Stromal cell of bone marrow (primary cell): ENCODE measurements at places on chromosomes 12 and 14.

DNA sequence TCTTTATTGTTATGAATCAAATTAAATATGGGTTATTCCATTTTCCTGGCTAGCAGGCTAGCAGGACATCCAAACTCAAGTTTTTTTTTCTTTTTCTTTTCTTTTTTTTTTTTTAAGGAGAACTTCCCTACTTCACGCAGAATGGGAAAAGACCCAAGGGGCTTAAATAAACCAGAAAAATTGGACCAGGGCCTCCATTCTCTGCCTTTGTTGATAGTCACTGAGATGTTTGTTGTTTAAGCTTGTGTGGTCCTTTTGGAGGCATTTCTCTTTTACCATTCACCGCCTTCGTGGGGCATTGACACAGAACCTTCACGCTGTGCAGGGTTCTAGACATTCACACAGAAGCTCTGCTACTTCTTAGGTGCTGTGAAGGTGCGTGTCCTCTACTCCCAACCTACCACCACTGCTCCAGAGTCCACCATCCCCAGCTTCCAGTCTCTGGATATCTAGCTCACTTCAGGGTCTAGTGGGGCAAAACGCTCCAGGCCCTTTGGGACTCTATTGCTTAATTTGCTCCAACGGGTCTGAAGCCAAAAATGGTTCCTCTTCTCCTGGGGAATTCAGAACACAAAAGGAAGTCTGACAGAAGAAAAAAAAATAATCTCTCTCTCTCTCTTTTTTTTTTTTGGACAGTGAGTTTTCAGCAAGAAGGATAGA lies 301.3 kb downstream of the AEBP2 start:
- no peak for DNase-seq

DNA sequence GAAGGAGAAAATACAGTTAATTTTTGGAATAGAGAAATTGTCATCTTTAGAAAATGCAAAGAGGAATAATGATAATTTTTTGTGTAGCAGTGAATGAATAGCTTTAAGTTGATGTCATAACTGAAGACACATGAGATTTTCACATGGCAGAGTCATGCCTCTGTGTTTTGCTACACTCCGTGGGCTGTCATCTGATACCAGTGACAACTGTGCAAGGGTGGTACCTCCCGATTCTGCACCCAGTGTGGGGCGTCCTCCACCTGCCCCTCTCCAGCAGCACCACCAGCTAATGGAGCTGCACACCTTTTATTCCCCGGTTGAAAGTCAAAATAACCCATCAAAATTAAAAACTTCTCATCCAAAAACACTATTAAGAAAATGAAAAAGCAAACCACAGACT lies 47.2 kb downstream of the ANKRD9 start:
- no peak for DNase-seq

DNA sequence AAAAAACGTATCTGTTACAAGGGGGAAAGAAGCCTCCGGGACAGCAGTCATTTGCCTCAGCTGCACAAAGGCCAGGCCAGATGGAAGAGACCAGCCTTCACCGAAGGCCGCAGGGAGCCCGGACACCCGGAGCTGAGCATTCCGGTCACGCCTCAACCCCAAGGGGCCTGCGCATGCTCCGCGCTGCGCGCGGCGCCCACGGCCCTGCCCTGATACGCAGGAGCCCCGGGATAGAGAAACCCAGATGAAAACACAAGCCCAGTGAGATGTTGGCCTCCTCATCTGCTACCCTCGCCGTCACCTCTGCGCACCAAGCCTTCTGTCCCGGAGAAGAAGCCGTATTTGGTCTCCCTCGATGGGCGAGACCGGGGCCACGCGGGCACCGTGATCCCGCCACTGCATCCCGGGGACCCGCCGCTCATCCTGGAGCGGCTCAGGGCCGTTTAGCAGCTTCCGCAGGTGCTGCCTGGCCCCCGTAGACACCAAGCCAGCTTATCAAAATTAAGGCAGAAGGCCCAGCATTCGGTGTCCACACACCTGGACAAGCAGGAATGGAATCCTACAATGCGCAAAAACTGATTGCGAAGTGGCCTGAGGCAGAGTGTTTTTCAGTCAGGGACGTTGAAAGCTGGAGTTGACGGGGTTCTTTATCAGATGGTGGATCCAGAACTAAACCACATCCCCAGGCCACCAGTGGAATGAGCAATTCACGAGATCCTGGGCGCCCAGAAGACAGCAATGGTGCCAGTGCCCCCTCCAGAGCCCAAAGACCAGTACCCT lies 2.6 kb downstream of the OR8S1 start:
- DNase-seq, result no peak

DNA sequence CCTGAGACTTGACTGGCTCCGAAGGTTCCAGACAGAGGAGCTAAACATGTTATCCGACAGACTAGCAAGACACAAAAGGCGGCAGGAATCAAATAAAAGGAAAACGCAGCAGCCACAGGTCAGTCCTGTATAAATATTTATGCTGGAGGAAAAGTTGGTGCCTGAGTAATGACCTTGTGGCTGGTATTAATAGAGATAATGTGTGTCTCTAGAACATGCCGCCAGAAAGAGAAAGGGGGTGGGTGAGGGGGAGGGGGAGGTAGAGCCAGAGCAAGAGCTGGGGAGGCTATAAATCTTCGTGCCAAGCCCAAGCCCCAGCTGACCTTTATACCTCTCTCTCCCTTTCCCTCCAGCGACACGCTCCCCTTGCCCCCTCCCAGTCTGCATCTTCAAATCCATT lies 590.4 kb downstream of the MED13L start:
- DNase-seq, result no peak

DNA sequence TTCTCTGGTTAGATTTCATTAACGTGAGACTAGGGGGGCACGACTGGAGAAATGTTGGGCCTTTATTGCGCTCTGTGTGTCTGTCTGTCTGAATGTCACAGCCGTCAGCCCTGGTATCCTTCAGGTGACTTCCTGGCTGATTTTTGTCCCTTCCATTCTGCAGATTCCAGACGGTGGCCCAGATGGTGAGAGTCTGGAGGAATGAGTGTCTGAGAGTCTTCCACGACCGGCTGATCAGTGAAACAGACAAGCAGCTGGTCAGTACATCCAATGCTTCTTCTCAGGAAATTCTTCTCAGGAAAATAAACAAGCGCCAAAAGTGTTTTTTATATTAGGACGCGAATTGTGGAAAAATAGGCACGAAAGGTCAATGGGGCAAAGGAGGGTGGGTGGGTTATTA lies 93.5 kb downstream of the CCDC92 start:
- no peak for DNase-seq

GRCh38 chr12:75721796-75722195 lies 210.4 kb upstream of the KRR1 start:
- no peak for DNase-seq

GRCh38 chr12:76375939-76376338 lies 27.7 kb upstream of the BBS10 start:
- no peak for DNase-seq

DNA sequence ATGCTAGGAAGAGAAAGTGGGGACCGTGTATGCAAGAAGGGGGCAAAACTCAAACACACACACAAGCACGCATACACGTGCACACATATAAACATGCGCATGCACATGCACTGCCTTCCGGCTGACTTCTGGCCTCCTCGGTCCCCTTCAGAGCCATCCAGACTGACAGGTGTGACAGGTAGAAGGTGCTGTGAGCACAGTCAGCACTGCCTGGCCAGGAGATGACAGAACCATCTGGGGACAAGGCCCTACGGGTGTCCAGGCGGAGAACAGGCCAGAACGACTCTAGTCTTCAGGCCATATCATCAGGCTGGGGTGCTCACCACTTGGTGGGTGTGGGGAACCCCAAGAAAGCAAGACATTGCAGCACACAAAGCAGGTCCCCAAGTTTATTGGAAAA lies 7.3 kb downstream of the KRT83 start:
- DNase-seq, result no peak

DNA sequence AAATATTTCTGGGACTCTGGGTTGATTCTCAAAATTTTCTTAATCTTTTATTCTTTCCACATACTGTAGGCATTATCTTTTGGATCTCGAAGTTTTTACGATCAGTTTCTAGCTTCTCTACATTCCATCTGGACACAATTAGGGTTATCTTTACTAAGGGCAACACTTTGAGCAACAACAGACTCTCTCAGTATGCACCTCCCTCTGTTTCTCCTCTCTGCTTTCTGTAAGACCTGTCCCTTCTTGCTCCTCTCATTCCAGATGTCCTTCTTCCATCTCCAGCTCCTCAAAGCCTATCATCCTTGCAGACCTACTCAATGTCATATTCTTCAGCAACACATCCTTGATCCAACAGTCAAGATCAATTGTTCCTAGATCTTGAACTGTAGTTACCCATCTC lies 457.0 kb downstream of the SLC6A15 start:
- DNase-seq, result no peak

DNA sequence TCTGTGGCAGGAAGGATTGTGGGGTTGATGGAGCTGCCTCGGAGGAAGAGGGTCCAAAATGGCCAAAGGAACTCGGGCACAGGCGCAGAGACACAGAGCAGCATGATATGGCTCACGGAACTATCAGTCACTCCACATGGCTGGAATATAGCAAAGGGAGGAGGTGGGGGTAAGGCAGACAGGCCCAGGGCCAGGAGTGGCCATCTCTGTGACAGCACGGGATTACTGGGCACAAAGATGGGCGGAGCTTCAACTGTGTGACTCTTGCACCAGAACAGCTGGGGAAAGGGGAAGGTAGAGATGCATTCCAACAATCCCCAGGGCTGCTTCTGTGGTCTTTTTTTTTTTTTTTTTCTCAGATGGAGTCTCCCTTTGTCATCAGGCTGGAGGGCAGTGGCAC lies 24.8 kb upstream of the EML1 start:
- no peak for DNase-seq

- DNase-seq, result no peak
Measured at GRCh38 chr14:53814392-53814791, 142.2 kb downstream of the BMP4 start.

- DNase-seq, result no peak
Measured at GRCh38 chr12:3965046-3965445, 91.8 kb upstream of the PARP11 start.

DNA sequence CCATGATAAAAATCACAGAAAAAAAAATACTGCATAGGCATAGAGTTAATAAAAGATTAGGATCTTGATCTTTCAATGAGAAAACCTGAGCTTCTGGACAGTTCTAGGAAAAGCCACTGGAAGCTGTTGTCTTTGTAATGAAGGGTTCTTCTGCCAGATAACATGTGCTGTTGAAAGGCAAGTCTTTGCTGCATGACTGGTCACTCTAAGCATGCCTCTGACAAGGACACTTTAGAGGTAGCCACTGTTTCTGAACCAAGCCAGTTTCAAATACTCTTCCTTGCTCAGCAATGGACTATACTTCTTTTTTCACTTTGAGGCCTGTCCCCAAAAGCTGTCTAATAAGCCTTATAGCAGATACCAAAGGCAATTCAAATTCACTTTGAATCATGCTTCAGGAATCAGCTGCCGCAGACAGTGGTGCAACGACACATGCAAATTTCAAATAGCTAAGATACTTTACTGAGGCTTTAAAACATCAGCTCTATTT lies 70.2 kb downstream of the BTG1 start:
- no peak for DNase-seq

- no peak for DNase-seq
Measured at GRCh38 chr14:25955772-25956171, 642.1 kb downstream of the NOVA1 start.

- peak; percentile 38 for DNase-seq
Measured at GRCh38 chr14:75823334-75823733, 158.5 kb downstream of the TGFB3 start.

DNA sequence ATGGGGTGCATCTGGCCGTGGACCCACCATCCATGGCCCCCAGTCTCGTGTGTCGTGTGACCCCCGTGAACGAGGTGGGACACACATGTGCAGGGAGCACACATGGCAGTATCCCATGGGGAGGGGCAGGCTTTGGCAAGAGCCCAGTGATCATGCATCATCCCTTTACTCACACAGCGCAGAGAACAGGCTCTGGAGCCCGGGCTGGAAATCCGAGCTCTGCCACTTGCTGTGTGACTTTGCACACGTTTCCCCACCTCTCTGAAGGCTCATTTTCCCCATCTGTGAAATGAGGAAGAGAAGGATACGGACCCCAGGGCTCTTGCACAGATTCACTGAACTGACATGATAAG lies 119.9 kb downstream of the PHETA1 start:
- DNase-seq, result no peak

DNA sequence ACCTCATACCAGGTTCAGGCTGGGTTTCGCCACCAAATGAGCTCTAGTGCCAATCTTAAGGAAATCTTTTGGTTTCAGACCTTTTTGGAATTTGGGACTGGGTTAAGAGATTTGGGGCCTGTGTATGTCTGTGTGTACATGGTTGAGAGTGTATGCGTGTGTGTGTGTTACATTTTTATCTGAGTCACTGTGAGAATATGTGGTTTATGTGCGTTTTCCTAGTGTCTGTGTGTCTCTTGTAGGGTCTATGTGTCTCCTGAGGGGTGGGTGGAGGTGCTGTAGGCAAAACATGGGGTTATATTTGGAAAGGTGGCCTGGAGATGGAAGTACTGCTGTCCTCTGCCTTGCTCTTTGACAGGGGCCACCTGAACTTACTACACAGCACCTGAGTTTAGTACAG lies 17.9 kb downstream of the C12orf43 start:
- no peak for DNase-seq

DNA sequence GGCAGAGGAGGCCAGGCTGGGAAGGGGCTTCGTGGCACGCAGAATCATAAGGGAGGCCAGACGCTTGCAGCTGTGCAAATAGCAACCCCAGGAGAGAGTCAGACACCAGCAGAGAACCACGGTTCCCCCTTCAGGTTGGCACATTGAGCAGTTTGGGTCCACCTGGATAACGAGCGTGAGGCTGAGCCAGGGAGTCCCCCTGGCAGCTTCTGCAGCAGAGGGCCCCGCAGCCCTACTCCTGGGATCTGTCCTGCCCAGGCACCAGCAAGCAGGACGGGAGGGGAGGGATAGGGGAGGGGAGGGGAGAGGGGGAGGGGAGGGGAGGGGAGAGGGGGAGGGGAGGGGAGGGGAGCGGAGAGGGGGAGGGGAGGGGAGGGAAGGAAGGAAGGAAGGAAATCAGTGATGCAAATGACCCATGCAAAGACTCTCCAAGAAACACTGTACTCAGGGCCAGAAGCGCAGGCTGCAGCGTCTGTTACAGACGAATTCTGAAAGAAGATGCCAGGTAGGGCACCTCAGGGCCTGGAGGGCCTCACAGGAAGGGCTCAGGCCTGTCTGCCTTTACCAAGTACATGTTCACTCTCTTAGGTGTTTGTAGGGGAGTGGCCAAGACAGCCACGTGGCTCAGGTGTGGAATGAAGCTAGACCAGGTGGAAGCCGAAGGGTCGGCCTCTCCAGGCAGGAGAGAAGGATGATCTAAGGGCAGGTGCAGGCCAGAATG lies 32.3 kb upstream of the MMP17 start:
- DNase-seq, result no peak

- no peak for DNase-seq
Measured at GRCh38 chr14:58298477-58299400, at the start of gene ARID4A. TSS of gene ARID4A (plus strand) at chr14:58298555. CDS start at chr14:58299855, 1,300 bp downstream.
